ENCODE measurements at places on chromosomes 6 and 20. TPM values are rescaled to one million over a fixed set of nuclear protein-coding genes. Genes with fewer than 3 reads are reported as not detected.

- H3K36me3 ChIP-seq: peaks cover 30% of the 10 kb centered on the region
- no peaks in the 10 kb centered on the region for H3K27me3 ChIP-seq
- peaks cover 38% of the 10 kb centered on the region for H3K4me1 ChIP-seq
Measured at GRCh38 chr6:35359744-35360348, 17.5 kb downstream of the PPARD start.

DNA sequence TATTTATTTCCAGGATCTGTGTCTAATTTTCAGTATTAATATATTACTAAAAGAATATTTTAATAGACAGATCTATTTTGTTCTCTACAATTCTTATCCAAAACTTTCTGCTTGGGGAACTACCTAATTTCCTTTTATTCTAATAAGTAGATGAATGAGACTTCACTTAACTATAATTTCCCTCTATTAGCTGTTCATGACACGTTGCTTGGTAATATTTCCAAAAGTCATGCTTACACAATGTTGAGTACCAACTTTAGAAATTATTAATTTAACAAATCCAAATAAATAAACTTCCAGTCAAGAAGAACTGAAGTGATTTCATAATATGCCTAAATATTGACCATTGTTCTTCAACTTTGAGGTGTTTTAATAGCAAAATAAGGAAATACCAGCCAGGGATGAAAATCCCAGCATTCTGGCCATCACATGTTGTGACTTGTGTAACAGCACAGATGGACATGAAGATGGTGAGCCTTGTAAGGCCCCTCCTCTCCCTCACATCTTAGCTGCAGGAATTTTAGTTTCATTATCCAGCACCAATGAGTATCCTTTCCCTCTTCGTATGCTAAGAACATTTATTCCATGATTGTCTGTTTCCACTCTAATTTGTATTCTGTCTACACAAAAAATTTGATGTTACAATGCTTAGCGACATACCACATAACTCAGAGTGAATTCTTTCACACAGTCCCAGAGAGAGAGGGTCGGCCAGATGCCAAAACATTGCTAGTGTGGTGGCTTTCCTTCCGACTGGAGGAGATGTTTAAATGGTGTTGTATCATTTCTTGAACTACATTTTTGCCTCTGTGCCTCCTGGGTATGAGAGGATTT, 137.5 kb downstream of the FOXA2 start:
- no peaks in the 10 kb centered on the region for H3K4me1 ChIP-seq
- H3K27ac ChIP-seq: no peak overlapping the region
- no peaks in the 10 kb centered on the region for H3K27me3 ChIP-seq
- H3K4me3 ChIP-seq: no peak overlapping the region

DNA sequence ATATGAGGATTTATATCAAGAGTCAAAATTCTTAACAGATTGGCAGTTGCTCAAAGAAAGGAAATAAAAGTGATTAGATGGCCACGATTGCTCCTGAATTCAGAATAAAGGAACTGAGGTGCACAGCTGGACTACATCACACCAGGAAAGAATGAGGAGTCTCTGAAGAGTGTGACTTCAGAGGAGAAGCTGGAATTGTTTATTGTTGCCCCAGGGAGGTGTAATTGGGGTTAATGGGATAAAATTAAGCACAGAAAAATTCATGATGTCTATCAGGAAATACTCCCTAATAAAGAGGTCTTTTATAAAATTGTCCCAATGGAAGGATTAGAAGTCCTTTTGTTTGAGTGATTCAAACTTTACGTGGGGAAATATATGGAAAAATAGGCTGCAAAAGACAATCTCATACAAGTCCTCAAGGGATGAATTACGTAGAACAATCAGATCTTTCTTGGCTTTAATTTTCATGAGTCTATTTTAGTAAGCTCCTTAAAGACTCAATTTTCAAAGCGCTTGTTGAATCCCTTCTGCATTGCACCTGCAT, 208.6 kb upstream of the RNF217 start:
- no peaks in the 10 kb centered on the region for H3K27me3 ChIP-seq
- no peaks in the 10 kb centered on the region for H3K36me3 ChIP-seq
- no peak overlapping the region for H3K4me3 ChIP-seq
- no peaks in the 10 kb centered on the region for H3K4me1 ChIP-seq

DNA sequence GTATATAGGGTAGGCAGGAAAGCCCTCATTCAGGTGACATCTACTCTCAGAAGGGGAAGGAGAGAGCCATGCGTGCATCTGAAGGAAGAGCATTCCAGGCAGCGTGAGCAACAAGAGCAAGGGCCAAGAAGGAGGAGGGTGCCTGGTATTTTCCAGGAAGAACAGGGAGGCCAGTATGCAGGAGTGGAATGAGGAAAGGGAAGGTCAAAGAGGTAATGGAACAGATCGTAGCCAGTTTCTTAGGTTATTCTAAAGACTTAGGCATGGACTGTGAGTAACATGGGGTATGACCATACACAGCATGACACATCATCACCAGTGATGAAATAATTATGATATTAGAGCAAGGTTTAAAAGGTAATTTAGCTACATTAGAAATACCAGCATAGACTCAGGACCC, 24.1 kb downstream of the ALDH8A1 start:
- H3K4me1 ChIP-seq: 0 out of 2 replicates have a peak, but pooled peaks cover 2% of the 10 kb centered on the region
- no peak overlapping the region for H3K27ac ChIP-seq
- no peaks in the 10 kb centered on the region for H3K27me3 ChIP-seq
- no peak overlapping the region for H3K4me3 ChIP-seq

DNA sequence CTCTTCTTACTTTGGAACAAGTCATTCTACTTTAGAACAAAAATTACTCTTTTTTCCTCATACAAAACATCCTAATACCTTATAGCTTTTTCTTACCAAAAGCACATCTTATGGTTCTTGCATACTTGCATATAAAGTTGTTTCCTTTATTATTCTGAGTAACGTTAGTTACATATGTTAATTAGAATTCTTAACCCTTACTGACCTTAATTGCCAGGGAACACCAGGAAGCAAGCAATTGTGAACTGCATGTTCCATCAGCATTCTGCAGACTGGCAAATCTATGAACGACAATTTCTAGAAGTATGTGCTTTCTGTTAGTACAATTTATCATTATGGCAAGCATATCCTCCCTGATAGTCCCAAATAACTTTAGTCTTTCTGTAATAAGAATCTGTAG, 831.0 kb downstream of the C6orf118 start:
- H3K4me3 ChIP-seq: no peak overlapping the region
- DNase-seq: no peak
- no peaks in the 10 kb centered on the region for H3K36me3 ChIP-seq
- no peaks in the 10 kb centered on the region for H3K27me3 ChIP-seq

DNA sequence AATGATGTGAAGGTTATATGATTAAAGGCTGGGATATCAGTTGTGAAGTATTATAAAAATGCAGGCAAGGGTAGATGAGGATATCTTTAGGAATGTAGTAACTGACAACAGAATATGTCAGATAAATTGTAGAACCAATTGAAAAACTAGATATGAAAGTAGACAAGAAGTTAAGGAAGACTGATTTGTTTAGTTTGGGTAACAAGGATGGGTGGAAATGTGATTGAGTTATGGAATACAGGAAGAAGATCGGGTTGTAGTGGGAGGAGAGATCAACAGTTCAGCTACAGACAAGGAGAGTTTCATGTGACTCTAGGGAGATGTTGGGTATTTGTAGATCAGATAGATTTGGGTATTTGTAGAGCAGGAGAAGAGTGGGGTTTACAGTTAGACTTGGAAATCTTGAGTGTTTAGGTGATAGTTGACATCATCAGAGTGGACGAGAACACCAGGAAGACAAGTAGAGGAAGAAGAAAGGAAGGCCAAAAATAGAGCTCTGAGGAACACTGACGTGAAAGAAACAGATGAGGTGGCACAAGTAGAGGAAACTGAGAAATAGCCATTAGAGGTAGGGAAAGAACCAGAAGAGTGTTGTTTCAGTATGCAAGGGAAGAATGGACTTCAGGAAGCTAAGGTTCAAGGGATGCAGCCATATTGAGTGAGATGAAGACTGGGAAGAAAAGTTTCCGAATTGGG, 12.1 kb upstream of the TSPYL1 start:
- H3K27me3 ChIP-seq: no peaks in the 10 kb centered on the region
- DNase-seq: no peak
- no peaks in the 10 kb centered on the region for H3K4me1 ChIP-seq
- H3K4me3 ChIP-seq: no peak overlapping the region
- no peaks in the 10 kb centered on the region for H3K36me3 ChIP-seq
- H3K27ac ChIP-seq: no peak overlapping the region

- no peak overlapping the region for H3K4me3 ChIP-seq
- H3K27me3 ChIP-seq: peaks cover 3% of the 10 kb centered on the region
- no peaks in the 10 kb centered on the region for H3K4me1 ChIP-seq
- H3K27ac ChIP-seq: no peak overlapping the region
- H3K36me3 ChIP-seq: no peaks in the 10 kb centered on the region
Measured at GRCh38 chr6:99739526-99739925, 132.9 kb downstream of the PRDM13 start.

DNA sequence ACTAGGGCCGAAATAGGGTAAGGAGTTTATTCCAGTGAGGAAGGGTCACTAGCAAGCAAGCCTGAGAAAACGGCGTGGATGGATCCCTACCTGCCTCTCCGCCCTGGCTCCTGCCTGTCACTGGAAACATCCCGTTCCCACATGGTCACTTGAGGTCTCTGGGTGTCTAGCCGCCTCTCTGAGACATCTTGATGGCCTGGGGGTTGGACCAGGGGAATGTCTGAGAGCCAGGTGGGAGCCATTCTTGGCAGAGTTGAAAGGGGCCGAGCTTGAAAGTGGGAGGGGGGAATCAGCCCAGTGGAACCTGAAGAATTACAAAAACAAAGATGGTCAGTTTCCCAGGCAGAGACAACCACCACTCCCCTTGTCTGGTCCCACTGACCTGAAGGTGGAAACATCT, 961 bp downstream of the CCHCR1 start:
- peaks cover 7% of the 10 kb centered on the region for H3K36me3 ChIP-seq
- no peaks in the 10 kb centered on the region for H3K27me3 ChIP-seq
- H3K4me1 ChIP-seq: peaks cover 10% of the 10 kb centered on the region
- H3K4me3 ChIP-seq: no peak overlapping the region
- no peak for DNase-seq

DNA sequence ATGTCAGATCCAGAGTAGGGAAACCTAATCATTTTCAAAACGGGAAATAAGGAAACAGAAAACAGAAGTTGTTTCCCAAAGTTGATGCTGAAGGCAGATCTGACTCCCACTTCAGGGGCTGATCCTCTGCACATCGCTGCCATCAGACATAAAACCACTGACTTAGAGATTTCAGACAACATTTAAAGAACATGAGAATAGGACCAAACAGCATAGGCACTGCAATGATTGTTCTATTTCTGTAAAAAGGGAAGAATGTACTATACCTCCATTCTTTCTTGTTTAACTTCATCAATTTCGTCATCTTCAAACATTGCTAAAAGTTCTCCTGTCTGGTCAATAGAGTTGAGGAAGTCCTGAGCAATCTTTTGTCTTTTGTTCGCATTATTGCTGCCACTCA, 324.7 kb upstream of the RUNX2 start:
- H3K27ac ChIP-seq: no peak overlapping the region
- DNase-seq: no peak
- H3K4me1 ChIP-seq: no peaks in the 10 kb centered on the region
- H3K27me3 ChIP-seq: no peaks in the 10 kb centered on the region

GRCh38 chr6:6323352-6323751, 2.9 kb upstream of the F13A1 start:
- DNase-seq: no peak
- H3K27me3 ChIP-seq: no peaks in the 10 kb centered on the region
- no peak overlapping the region for H3K4me3 ChIP-seq
- H3K36me3 ChIP-seq: no peaks in the 10 kb centered on the region
- H3K4me1 ChIP-seq: no peaks in the 10 kb centered on the region

DNA sequence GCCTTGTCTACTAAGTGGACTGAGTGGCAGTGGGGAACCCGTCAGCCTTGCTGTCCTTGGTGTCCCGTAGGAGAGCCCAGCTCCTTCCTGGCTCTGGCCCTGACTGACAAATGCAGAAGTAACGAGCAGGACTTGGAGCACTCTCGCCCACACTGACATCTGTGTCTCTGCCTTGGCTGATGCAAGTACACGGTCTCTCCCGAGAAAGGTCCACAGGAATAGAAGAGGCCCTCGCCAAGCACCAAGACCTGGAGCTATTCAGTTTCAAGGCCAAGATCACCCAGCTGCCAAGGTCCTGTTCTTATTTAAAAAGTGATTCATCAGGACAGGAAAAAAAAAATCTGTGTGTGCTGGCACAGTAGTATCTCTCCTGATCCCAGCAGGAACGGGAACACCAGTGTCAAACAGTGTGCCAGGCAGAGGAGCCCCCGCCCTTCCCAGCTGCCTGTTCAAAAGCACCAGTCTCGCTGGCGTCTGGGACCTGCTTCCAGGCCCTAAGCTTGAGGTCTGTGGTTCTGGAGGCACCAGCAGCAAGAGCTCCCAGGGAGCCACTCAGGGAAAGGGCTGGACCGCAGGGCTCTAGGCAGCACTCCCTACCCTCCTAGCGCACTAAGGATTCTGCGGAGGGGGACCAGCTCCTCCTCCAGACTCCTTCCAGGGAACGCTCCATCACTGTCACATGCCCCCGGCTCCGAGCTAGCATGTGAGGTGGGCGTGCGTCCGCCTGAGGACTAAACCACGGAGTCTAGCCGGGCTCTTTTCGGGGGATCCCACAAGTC, 376.9 kb downstream of the RNGTT start:
- H3K4me3 ChIP-seq: no peak overlapping the region
- no peak overlapping the region for H3K27ac ChIP-seq
- H3K27me3 ChIP-seq: peaks cover 18% of the 10 kb centered on the region
- DNase-seq: no peak
- no peaks in the 10 kb centered on the region for H3K4me1 ChIP-seq

The NKX2-2 gene
- total RNA-seq: not detected

The ANKRD66 gene
- not detected for total RNA-seq

The ANGPT4 gene
- total RNA-seq: not detected

The LST1 gene
- total RNA-seq: not detected

The TLDC2 gene
- total RNA-seq: 0.18 TPM

Data from IMR-90 (cell line).